ENCODE measurements at places on chromosomes 12 and 14.

DNA sequence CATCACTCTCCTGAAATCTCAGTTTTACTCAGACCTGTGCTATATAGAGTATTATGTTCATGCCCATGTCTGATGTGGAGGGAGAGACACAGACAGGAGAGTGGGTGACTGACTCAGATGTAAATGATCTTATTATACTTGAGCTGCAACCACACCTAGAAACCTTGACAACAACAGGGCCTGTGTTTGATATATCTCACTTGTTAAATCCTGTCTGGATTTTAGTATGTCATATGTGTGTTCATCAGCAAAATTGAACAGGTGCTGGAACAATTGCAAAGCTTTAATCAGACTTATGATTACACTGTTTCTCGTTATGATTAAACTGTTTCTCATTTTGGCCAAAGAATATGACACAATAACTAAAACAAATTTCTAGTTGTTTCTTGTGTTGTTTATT is 37.7 kb downstream of the DIP2B start:
- no peak for DNase-seq

DNA sequence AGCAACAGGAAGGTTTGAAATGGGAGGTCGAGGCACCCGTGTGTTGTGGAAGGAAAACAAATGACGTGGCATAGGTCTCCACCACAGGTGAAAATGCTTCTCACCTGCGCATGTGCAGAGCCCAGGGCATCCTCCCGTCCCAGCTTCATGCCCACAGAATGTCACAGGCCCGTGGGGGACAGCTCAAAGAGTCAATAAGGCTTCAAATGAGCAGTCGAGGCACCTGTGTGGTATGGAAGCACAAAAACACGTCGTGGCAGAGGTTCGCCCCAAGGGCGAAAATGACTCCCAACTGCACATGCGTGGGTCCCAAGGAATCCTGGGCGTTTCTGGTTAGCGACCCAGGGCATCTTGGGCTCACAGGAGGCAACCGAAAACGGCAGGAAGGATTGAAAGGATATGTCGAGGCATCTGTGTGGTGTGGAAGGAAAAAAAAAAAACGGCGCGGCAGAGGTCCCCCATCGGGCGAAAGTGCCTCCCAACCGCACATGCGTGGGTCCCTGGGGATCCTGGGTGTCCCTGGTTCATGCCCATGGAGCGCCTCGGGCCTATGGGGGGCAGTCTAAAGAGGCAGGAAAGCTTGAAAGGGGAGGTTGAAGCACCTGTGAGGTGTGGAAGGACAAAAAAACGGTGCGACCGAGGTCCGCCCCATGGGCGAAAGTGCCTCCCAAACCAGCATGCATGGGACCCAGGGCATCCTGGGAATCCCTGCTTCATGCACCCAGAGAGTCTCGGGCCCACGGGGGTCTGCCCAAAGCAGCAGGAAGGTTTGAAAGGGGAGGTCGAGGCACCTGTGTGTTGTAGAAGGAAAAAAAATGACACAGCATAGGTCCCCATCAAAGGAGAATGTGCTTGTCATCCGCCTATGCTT is 578.5 kb downstream of the ALG10 start:
- DNase-seq, result no peak

GRCh38 chr12:114726092-114726710 is 42.2 kb upstream of the TBX3 start:
- no peak for DNase-seq

GRCh38 chr12:128076188-128076587 is 190.8 kb upstream of the TMEM132C start:
- no peak for DNase-seq

DNA sequence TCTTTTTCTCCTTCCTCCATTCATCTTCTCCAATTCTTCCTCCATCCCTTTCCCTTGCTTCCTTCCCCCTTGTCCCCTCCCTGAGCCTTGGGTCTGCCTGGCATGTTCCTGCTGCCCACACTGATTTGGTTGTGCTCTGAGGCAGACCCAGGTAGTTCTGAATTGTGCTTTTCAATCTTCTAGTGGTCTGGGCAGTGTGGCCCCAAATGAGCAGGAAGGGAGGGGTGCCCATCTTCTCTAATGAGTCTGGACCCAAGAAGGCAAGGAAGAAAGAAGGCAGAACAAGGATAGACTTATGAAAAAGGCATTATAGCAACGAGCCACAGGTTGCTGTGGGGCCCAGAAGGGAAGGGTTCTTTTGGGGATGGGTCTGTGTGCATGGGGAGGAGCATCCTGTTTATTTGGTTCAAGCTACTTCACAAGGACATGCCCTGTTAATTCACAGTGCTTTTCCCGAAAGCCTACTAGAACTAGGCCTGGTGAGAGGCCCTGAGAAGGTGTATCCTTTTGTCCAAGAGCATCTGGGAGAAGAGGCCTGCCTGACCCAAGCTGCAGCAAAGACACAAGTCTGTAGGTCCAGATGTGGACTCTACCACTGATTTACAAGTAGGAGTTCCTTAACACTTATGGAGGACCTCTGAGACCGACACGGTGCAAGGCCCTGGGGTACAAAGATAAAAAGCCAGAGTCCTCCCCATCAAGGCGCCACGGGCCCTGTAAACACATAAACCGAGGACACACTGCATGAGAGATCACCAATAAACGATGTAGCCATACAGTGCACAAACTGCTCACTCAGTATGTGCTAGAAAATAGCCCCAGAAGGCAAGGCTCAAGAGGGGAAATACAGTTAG is 1.1 kb upstream of the SUSD6 start:
- DNase-seq, result no peak

- DNase-seq, result no peak
Observed at GRCh38 chr12:49874142-49874897, 29.4 kb downstream of the FAIM2 start.

DNA sequence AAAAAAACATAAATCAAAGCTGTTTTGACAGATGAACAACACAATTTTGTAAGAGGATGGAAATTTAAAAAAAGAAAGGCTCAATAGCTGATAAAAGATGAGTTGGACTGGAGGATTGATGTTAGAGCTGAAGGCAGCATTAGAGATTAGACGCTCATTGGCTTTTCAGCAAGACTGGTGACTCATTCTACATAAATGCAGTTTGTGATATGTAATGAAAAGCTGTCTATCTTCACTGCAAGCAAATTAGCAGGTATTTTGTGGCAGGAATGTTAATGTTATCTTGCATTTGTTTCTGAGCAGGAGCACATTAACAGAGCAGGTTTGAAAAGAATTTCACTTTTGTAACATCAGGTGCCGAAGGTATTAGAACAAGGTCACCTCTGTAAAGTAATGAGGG is 442.7 kb upstream of the NOVA1 start:
- DNase-seq, result no peak

DNA sequence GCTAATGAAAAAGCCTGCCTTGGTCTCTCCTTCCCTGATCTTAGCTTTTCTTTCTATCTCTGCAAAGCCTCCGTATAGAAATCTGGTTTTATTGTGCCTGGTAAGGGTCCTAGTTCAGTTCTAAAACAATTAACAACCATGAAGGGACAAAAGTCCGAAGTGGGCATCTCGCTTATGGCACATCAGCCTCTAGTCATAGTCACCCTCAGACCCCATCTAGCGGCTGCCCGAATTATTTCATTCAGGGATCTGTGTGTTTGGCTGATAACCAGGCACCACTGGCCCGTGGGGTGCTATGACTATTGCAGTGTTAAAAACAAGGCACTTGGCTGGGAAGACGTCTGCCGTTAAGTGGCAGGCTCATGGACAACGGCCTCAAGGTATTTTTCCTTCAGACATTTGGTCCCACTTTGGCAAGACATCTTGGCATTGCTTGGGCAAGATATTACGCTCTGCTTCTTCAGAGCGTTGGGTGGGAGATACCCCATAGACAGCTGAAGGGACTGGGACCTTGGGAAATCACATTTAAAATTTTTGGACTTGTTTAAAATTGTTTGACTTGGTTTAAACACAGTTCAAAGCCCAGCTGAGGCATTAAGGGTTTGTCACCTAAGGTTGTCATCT is 87.1 kb downstream of the SINHCAF start:
- DNase-seq, result peak; percentile 51

GRCh38 chr12:88507270-88507669 is 73.0 kb downstream of the KITLG start:
- no peak for DNase-seq

DNA sequence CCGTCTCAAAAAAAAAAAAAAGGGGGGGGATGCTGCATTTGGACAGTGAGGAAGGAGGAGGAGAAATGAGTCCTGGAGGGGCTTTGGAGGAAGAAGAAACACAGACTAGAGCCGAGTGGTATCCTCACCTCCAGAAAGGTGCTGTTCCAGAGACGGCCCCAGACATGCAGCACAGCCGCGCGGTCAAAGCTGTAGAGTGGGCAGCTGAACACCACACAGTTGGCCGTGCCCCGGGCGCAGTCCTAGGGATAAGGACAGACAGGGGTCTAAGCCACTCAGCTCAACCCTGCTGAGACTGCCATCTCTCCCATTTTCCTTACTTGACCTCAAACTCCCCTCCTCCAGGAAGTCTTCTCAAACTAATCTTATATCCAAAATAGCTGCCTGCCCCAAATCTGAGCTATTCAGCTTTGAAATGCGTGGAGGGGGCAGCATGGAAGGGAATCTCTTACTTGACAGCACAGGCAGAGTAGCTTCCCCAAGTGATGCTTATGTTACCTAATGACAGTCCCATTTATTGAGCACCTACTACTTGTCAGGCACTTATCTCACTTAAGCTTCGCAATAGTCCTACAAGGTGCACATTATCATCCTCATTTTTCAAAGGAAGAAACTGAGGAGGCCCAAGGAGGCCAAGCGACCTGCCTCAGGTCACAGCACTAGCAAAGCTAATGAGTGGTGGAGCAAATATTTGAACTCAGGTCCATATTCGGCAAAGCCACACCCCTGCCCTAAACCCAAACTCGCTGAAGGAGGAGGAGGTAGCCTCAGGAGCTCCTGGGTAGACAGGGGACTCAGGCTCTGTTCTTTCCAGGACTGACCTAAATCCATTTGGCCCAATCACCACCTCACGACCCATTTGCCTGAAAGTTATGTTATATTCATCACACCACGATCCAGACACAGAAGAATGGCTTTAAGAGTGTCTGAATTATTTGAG is 18.7 kb downstream of the ITGA7 start:
- DNase-seq, result peak; percentile 15

DNA sequence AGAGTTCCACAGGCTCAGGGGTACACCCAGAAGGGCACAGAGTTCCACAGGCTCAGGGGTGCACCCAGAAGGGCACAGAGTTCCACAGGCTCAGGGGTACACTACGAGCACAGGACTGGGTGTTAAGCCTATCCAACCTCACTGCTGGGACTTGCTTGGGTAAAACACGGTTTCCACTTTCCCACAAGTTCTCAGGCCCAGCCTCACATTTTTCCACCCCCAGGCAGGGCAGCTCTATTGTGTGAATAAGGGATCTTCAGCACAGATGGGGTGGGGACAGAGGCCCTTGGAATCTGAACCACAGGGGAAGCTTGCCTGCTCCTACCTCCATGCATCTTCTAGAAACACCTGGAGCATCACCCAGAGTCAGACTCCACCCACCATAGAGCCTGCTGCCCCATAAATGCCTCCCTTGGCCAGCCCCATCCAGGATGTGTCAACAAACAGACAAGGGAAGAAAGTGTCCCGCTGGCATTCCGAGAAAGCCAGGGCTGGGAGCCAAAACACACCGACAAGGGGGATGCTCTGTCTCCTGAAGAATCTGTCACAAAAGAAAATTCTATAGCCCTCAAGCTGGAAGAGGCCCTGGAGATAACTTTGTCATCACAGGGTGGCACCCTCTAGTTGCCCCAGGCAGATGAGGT is 4.8 kb downstream of the CRACR2A start:
- DNase-seq, result peak; percentile 85

GRCh38 chr12:2963154-2963759 is 4.1 kb downstream of the TEAD4 start:
- no peak for DNase-seq

GRCh38 chr12:14188744-14189143 is 176.7 kb upstream of the ATF7IP start:
- no peak for DNase-seq

DNA sequence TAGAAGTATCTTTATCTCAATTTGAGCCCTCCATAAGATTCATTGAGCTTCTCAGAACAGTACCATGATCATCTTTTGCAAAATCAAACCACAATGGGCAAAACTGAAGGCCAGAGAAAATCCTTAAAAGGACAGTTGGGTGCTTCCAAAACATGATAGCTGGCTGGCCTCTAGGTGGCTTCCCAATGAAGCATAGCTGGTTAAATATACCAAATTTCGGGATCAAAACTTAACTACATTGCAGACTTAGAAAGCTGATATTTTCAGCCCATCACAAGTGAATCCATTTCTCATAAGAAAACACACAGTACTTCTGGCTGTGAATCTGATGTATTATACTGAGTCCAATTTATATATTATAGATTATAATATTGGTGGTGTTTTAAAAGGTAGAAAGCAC is 15.3 kb upstream of the PIK3C2G start:
- no peak for DNase-seq

- no peak for DNase-seq
Observed at GRCh38 chr12:966724-967123, 17.2 kb upstream of the RAD52 start.

GRCh38 chr14:102551995-102552705 is 40.3 kb upstream of the RCOR1 start:
- DNase-seq, result peak; percentile 74

- DNase-seq, result no peak
Observed at GRCh38 chr12:95216711-95217376, 423 bp downstream of the FGD6 start.

- no peak for DNase-seq
Observed at GRCh38 chr14:52079239-52079959, 10.5 kb upstream of the NID2 start.

DNA sequence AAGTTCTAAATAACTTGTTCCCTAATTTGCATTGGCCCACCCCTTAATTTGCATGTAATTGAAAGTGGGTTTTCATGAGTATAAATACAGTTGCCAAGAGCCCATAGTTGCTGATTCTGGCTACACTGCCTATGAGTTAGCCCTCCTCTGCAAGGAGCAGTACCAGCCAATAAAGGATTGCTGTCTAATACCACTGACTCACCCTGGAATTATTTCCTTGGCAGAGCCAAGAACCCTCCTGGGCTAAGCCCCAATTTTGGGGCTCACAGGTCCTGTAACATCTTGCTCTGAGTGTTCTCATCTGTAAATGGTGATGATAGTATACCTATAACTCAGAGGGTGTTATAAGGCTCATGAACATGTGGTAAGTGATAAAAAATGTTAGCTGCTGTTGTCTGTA is 6.8 kb downstream of the TTC8 start:
- no peak for DNase-seq

DNA sequence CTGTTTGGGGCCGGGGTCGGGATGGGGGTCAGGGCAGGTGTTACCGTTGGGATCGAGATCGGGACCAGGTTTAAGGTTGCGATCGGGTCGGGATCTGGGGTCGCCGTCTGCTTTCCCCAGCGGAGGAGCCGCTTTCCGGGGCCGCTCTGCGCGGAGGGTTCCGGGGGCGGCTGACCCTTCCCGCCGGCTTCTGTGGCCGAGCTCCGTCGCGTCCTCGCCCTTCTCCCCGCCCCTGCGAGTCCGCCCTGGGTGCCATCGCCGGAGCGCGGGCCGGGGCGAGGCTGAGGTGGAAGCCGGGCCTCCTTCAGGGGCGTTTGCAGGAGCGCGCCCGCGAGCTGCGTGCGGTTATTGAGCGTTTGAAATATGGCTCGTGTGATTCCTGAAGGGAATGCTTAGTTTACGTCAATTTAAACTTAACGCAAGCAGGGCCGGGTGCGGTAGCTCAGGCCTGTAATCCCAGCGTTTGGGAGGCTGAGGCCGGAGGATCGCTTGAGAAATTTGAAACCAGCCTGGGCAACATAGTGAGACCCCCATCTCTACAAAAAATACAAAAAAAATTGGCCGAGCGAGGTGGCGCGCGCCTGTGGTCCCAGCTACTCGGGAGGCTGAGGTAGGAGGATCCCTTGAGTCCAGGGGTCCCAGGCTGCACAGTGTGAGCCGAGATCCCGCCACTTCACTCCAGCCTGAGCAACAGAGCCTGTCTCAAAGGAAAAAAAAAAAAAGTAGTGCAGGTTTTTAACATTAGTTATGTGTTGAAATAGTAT is 620 bp downstream of the PGAM5 start:
- DNase-seq, result no peak

Measured in left colon (tissue), 2 donors.